ENCODE measurements at places on chromosomes 6 and 20.

DNA sequence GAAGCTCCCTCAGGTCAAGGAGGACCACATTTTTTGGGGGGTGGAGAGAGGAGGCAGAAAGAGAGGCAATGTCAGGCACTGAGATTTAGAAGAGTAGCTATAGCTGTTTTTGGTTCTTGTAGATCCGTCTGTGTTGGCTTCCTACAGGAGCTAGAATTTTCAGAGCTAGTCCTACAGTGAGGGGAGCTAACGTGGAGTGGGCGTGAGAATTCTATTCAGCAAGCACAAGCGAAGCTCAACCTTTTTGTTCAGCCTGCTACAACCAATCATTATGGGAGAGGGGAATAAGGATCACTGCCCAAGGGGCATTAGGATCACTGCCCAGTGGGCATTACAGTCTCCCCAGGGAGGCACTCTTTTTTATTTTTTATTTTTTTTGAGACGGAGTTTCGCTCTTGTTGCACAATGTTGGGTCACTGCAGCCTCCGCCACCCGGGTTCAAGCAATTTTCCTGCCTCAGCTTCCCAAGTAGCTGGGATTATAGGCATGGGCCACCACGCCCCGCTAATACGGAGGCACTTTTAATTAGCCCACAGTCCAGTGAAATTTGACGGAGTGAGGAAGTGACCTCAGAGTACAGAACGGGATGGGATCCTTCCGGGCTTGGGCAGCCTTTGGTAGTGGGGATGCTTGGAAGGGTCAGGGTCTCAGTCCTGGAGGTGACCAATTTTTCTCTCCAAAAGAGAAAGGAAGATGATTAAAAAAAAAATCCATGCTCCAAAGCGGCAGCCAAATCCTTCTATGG, 1.1 kb upstream of the PANK2 start:
- no peak for DNase-seq

DNA sequence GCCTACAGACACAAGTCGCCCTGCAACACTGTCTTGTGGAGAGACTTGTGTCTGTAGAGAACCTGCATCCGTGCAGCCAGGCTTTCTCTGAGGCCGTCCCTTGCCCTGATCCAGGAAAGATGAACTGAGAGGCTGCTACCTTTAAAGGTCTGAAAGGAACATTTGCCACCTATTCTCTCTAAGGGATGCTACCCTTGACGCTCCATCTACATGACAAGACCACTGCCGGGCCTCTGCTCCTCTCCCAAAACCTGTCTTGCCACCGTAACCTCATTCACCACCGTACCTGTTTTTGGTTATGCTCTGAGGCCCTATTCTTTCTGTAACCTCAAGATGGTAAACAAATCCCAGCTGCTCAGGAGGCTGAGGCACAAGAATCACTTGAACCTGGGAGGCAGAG, 73.9 kb downstream of the FOXF2 start:
- DNase-seq, result no peak

- peak; percentile 49 for DNase-seq
Measured at GRCh38 chr6:34656378-34657036, 40.1 kb downstream of the ILRUN start.

GRCh38 chr6:113104541-113104940, 752.6 kb upstream of the MARCKS start:
- DNase-seq, result no peak

GRCh38 chr6:148557796-148558321, 189.0 kb upstream of the UST start:
- peak; percentile 29 for DNase-seq

- DNase-seq, result no peak
Measured at GRCh38 chr6:64932486-64932885, 774.5 kb downstream of the EYS start.

- no peak for DNase-seq
Measured at GRCh38 chr6:137625808-137626207, 131.6 kb upstream of the OLIG3 start.

DNA sequence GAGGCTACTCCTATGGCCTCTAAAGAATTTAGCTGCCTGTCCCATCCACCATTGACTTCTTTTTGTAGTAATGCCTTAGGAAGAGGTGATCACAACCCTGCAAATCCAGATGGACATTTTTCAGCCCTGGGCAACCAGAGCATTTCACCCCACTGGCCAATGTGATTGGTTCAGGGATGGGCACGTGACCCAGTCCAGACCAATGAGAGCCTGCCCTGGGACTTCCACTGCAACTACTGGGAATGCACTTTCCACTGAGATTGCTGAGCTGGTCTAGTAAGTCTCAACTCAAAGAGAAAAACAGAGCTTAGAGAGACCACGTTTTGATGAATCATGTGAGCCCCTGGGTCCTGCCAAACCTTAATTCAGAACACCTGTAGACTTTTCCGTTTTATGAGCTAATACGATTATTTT, 8.9 kb upstream of the UBE2V1 start:
- DNase-seq, result no peak

Data from activated T-cell treated with anti-CD3 and anti-CD28 coated beads, Interleukin-2, amount 50 U/mL, for 48 hours (primary cell).